ENCODE measurements at places on chromosomes 6 and 20.

- DNase-seq: peak; percentile 73
These were observed 15.4 kb downstream of the FKBP1A start for GRCh38 chr20:1377341-1377871.

DNA sequence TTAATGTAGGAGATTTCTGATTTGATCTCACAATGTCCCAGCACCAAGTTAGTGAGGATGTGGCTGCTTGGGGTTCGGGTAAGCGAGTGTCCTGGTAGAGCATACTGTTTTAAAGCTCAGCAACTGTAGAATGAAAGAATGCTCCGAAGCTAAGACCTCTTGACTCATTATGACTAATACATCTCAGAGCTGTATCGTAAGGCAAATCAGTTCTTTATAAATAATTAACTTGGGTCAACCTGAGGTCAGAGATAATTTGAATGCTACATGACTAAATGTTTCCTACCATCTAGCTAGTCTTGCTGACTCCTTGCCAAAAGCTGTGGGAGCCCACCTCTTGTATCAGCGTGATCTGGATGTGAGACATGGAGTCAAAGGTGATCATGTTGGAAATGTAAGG, 128.8 kb upstream of the PDE7B start:
- no peak for DNase-seq

DNA sequence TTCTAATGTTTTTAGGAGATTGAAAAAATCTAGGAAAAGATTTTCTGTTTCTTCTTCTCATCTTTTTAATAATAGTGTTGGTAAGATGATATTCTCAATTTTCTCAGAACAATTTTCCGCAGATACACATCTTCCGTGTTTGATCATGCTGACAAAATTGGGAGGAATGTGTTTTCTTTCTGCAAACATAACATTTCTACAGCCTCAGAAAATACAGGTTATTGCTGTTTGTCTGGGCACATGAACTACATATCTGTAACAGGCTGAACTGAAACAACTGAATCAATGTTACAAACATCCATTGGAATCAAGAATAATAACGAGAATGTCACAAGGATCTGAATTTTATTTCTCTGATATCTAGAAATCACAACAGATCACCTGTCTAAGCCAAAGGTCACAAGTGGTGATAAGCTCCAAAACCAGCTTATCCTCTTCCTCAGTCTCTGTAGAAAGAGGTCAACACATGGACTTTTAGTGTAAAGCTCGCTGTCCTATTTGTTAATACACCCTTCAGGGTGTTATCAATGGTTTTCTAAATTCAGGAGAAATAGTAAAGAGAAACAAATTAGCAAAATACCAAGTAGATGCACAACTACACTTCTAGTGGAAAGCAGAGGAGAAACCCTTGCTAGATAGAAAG, 197.3 kb upstream of the MARCKS start:
- DNase-seq: no peak

DNA sequence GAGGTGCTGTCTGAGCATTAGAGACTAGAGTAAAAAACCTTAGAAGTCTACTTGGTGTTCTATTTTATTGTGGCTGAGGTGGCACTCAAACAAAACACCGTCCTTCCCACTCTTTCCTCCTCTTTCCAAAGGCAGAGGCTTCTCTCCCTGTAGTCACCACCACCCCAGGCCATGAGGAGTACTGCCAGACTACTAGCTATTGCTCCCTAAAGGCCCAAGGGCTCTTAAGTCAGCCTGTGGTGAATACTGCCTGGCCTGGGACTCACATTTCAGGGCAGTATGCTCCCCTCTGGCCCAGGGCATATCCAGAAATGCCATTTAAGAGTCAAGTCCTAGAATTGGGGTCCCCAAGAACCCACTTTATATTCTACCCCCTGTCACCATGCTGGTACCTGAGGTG, 309.7 kb upstream of the IMPG1 start:
- DNase-seq: no peak

- DNase-seq: no peak
These were observed 48.7 kb downstream of the GFRA4 start for GRCh38 chr20:3614466-3614865.

DNA sequence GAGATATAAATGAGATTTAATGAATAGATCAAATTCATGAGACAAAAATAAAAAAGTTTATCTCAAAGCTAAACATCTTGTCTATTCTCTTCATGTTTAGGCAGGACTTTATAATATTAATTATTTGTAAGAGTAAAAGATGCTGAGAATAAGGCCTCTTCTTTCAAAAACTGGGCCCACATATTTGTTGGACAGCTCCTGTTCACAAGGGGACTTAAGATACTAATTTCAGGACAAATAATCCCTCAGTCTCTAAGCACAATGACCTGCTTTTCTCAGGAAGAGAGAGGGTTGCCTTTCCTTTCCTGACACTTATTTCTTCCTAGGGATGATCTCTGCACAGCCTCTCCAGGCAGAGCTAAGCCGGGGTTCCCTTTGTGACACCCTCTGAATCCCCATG, 43.3 kb downstream of the NOX3 start:
- DNase-seq: no peak

- no peak for DNase-seq
These were observed 90.2 kb downstream of the TMEM242 start for GRCh38 chr6:157233156-157233555.

- DNase-seq: peak; percentile 74
These were observed 38.2 kb downstream of the MICA start for GRCh38 chr6:31441365-31442267.

GRCh38 chr6:5466281-5467136, 205.2 kb downstream of the FARS2 start:
- DNase-seq: no peak

- DNase-seq: no peak
These were observed 324.2 kb upstream of the CITED2 start for GRCh38 chr6:139698526-139699176.

- no peak for DNase-seq
These were observed 48.2 kb downstream of the RNASET2 start for GRCh38 chr6:166907871-166908806.

DNA sequence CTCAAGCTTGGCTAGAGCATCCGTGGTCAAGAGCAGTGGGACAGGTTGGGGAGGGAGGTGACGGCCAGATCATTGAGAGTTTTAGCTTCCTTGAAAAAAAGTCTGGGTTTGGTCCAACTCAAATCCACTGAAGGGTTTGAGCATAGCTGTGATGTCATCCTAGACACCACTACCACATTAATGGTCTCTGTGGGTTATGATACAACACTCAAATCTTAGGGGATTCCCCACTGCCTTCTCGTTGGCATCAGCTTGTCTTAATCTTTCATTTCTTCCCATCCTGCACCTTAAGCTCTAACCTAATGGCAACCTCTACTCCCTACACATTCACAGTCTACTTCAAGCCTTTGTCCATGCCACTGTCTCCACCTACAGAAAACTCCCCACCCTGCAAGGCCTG, 77.3 kb downstream of the BMP6 start:
- peak; percentile 20 for DNase-seq

DNA sequence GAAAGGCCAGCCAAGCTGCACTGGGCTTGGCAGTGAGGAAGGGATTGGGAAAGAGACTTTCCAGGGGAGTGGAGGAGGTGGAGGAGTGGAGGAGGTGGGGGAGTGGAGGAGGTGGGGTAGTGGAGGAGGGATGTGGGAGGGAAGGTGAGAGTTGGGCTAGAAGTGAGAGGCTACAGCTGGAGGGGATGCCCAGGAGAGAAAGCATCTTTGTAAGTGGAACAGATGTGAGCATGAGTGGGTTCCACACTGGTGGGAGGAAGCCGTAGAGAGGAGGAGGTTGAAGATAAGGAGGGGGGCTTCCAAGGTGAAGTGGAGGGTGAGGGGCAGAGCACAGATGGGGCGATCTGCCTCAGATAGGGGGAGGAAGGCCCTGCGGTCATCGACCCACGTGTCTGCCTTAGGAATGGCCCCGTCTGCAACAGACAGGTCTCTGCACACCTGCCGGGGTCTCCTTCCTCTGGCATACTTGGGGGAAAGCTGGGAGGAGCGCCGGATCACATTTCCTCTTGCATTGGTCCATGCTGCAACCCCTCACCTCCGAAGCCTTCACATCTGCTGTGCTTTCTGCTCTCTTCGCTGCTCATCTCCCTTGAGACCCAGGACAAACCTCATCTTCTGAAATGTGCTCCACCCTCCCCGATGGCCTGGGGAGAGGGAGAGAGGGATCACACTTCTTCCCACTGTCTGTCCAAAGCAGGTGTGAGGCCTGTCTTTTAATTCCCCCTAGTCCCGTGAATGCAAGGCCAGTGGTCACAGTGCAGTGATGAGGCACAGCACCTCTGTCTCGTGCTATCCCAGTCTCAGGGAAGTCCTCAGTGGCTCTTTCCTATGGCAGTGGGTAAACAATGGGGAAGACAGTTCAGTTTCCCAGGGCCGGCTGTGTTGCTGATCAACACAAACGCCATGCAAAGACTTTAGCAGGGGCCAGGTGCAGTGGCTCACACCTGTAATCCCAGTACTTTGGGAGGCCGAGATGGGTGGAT, 48.6 kb upstream of the SNX9 start:
- DNase-seq: no peak

- DNase-seq: no peak
These were observed 180.9 kb upstream of the SPTLC3 start for GRCh38 chr20:12827816-12828385.

- no peak for DNase-seq
These were observed 396.1 kb downstream of the PLCB1 start for GRCh38 chr20:8527998-8528723.

GRCh38 chr6:162056745-162057144, 670.8 kb downstream of the PRKN start:
- DNase-seq: no peak

DNA sequence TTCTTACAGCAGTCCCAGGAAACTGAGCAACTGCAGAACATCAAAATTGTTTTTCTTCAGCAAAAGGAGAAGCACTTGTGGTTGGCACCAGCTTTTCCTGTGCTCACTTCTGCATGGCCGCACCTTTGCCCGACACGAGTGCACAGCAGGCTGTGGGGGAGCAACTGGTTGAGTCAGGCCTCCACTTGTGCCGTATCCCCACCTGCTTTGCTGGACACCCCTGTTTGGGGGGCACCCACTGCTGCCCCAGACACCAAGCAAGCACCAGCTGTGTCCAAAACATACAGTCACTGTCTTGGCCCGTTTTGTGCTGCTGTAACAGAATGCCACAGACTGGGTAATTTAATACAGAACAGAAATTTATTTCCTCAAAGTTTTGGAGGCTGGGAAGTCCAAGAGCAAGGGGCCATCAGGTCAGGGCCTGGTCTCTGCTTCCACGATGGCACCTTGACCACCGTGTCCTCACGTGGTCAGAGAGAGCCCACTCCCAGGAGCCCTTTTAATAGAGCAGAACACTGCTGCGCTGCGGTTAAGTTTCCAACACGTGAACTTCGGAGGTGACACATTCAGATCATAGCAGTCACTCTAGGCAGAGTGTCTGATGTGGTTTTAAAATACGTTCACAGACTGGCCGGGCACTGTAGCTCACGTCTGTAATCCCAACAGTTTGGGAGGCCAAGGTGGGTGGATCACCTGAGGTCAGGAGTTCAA, 8.7 kb upstream of the GMEB2 start:
- peak; percentile 77 for DNase-seq

DNA sequence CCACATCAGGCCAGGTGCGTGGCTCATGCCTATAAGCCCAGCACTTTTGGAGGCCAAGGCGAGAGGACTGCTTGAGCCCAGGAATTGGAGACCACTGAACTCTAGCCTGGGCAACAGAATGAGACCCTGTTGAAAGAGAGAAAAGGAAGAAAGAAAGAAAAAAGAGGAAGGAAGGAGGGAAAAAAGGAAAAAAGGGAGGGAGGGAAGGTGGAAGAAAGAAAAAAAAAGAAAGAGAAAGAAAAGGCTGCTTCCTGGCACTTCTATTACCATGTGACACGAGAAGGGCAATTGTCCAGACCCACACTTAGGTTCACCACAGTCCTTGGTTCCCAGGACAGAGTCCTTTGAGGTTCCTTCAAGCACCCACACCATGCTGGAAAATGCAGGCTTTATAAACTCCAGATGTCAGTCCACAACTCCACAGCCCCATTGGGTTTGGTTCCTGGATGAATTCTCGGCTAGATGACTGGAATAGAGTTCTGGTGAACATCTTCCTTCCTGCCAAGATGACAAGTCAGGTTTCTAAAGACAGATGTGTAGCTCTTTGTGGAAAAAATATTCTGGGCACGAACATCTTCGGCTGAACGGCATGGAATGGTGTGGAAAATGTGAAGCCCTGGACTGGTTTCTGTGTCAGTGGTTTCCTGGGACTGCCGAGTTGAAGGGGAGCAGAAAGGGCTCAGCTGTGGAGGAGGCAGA, 32.5 kb downstream of the NT5E start:
- DNase-seq: no peak

- no peak for DNase-seq
These were observed 783.7 kb downstream of the EPHA7 start for GRCh38 chr6:92635553-92636153.

- DNase-seq: no peak
These were observed 849 bp downstream of the GSTA4 start for GRCh38 chr6:52994031-52994838.

GRCh38 chr6:24356310-24356973, 1.4 kb downstream of the DCDC2 start:
- DNase-seq: no peak

DNA sequence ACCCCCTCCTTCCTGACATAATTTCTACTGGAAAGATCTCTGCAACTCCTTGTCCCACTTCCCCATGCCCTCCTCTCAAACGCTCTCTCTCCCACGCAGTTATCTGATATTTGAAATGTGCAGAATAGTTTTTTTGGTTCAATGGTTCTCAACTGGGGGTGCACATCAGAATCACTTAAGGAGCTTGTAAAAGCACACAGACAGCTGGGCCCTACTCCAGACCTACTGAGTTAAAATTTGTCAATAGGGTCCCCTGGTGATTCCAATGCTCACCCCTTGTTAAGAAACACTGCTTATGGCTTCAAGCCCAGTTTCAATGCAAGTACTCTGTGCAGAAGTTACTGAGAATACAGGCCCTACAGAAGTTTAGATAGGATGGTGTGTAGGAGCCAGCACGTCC, 45.2 kb upstream of the KCNK16 start:
- DNase-seq: no peak

DNA sequence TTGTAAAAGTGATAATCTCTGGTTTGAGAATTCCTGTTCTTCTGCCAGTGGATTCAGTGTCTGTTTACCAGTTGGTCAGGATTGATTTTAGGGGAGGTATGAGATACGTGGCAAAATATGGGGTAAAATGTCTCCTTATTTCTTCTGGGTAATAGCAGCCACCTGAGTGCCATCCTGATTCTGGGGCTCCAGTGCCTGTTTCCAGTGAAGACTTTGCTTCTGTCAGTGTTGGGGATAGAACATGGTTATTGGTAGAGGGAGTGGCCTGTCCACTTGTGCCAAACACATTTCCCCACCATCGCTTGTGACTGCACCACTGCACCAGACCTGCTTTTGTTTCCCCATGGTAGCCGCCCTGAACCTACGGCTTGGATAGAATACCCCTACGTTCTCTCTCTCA, 15.7 kb downstream of the PANK2 start:
- no peak for DNase-seq

GRCh38 chr20:47533518-47534062, 31.9 kb downstream of the NCOA3 start:
- no peak for DNase-seq

- DNase-seq: no peak
These were observed 506.6 kb downstream of the DHX35 start for GRCh38 chr20:39468703-39469102.

DNA sequence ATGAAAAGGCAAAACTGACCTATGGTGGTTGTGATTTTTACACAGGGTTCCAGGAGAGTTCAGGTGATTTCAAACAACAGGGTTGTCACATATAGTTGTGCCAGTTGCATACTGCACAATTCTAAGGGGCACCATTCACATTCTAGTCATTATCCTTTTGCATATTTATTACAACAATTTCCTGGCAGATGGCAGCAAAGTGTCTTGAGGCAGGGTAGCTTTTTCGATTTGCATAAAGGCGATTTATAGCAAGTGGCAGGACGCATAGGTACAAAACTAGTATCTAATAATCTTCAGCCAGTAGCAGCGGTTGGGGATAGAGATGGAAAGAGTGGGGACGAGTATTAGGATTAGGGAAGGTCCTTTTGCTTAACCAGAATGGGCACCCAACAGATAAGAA, 46.5 kb upstream of the TRAF3IP2 start:
- no peak for DNase-seq
